NCI-H2107 (cell line): ENCODE measurements at places on chromosomes 4 and X.

DNA sequence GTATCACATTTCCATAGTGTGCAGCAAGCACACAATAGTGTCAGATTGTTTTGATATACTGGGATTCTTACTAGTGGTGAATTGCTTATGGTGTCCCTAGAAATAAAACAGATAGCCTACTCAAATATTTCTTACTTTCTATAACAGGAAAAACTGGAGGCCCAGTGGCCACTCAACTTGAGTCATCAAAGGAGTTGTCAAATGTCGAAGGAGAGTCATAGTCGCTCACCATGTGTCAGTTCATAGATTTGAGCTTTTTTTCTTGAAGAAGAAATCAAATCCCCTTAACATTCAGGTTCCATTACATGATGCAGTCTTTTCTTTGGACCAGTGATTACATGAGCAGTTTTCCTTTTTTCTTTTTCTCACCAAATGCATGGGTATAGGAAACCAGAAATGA is 1271.0 kb downstream of the RAPGEF2 start:
- no peak for DNase-seq

DNA sequence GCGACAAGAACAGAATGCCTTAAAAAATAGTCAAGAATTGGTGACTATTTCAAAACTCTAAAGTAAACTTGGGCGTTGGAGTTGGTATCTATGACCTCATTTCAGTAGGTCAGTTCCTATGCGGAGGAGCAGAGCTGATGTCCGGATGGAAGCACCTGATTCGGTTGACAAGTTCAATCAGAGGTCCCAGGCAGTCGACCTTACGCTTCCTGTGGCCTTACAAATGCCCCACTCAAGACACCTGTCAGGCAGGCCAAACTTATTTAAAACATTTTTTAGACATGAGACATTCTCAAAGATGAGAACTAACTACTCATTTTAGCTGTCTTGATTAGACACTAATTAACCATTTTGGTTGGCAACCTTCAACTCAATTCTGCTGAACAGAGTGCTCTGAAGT is 137.7 kb upstream of the ADAMTS3 start:
- DNase-seq: no peak

DNA sequence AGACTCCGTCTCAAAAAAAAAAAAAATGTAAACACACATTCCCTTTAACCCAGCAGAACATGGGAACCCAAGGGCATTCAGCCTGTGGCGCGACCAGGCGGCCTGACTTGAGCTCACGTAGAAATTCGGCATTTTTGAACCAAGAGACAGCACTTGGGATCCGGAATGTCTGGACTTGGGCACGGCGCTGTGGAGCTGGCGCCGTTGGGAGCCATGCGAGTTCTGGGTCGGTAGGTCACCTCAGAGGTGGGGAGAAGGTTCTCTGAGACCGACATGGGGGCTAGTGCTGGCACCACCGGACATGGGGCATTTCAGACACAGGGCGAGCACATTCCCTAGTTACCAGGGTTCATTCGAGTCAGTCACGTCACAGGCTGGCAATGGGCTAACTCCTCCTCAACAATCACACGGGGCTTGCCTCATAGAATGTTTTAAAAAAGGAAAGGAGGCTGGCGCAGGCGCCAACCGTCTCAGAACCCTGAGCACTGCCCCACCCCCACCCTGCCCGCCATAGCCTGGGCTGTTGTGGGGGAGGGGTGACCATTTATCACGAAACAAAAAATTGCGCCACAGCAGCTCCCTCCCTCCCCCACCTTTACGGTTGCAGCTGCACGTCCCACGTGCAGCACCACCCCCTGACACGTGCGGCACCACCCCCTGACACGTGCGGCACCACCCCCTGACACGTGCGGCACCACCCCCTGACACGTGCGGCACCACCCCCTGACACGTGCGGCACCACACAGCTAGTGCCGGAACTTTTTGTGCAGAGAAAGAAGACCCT is at the start of gene TEX28:
Gene TEX28 (minus strand): TSS at position 334 of the 784 bp plus-strand sequence. CDS start 3,007 bp downstream, outside the sequence.
- DNase-seq: no peak

DNA sequence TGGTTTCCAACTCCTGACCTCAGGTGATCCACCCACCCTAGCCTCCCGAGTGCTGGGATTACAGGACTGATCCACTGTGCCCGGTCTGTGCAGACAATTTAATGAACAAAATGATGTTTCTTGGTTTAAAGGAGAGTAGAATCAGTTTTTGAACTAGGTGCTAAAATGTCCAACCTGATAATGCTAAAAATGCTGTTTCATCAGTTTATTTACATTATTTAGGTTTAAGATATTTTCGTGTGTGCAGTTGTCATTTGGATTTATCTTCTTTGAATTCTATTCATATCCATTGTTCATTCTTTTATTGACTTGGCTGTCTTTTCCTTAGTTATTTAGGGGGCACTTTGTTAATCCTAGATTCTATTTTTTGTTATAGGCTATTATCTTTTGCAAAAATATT is 18.0 kb upstream of the GABRB1 start:
- DNase-seq: no peak

GRCh38 chr4:83692028-83692427 is 156.1 kb downstream of the GPAT3 start:
- no peak for DNase-seq

- DNase-seq: no peak
These were observed 76.1 kb upstream of the LIMCH1 start for GRCh38 chr4:41461780-41462307.

DNA sequence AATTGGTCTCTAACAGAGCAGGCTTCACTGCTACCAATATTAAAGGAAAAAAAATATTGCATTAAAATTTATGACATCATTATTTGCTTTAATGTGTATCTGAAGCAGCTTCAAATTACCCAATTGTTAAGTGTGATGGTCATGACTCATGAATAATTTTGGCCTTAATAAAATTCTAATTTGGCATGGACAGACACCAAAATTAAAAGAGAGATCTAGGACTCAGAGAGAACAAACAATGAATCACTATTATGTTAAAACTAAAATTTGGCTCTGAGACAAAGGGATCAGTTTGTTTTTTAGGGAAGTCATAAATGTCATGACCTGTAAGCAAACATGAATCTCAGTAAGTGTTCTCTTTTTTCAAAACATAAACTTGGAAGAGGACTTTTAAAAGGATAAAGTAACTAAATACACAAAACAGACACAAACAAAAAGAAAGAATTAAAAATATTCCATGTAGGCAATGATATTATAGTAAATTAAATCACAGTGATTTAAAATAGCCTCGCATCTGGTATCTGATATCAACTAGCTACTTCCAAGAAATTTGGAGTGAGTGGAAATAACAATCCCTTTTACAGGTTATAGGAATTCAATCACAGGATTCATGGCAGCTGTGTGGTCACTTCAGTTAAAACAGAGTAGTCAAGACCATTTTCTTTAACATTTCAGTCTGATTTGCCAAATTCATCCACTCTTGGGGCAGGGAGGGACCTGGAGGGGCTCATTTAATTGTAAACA is 11.6 kb downstream of the VEGFC start:
- DNase-seq: no peak

DNA sequence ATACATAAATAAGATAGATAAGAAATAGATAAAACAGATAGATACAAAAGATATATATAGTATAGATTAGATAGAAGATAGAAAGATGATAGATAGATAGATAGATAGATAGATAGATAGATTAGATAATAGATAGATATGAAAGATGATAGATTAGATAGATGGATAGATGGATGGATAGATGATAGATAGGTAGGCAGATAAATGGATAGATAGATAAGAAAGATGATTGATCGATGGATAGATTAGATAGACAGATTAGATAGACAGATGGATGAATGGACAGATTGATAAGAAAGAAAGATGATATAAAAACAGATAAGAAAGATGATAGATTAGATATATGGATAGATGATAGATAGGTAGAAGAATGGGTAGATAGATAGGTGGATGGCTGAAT is 90.3 kb downstream of the SMIM20 start:
- no peak for DNase-seq

DNA sequence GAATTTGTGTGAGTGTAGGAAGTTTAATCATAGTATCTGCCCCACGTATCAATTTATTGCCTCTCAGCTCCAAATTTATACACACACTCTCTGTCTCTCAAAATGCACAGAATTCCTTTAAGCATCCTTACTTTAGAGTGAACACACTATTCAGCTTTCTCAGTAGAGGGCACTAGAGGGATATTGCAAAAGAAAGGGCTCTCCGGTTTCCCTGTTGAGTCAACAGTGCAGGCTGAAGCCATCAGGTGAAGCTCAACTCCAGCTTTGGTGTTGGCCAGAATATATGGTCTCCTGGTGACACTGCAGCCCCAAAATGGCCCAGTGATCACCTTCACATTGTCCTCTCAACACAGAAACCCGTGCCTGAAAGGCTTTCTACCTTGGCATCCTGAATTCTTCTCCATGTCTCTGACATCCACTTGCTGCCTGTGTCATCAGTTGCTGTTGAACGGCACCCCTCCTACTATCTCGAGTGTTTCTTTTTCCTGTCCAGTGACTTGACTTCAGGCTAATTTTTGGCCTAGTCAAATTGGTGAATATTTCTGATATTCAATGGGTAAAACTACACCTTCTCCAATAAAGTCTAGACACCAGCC is 670.5 kb downstream of the GABRG1 start:
- DNase-seq: no peak

GRCh38 chr4:145625677-145626622 is 6.8 kb downstream of the MMAA start:
- DNase-seq: no peak

DNA sequence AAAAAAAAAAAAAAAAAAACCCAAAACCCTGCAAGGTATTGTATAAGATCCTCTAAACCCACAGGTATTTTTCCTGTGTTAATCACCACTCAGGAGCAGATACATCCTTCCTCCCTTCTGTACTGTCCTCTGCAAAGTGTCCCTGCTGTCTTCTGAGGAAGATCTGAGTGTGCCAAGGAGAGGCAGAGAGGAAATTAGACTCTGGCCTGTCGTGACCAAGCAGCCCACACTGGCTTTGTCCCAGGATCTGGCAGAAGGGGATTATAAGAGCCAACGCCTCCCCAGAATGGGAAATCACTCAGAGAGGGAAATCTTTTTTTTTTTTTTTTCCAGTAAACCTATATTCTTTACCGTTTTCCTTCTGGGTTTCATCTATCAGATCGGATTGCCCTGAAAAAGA is 39.6 kb downstream of the PTCHD1 start:
- DNase-seq: no peak

DNA sequence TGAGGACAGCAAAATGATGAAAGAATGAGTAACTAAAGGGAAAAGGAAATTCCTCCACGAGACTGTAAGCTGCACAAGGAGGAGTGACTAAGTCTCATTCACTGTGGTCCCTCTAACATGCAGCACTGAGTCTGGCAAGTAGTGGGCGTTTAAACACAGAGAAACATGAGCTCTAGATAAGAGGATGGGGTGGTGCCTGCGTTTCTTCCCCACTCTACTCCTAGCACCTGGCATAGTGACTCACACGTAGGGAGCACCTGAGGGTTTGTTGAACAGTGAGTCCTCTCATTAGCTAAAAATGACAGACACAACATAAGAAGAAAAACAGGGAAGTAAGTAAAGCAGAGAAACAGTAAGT is 105.8 kb upstream of the CBR4 start:
- DNase-seq: peak; percentile 50

GRCh38 chrX:126820700-126821420 is 1.3 kb downstream of the PRR32 start:
- DNase-seq: no peak

DNA sequence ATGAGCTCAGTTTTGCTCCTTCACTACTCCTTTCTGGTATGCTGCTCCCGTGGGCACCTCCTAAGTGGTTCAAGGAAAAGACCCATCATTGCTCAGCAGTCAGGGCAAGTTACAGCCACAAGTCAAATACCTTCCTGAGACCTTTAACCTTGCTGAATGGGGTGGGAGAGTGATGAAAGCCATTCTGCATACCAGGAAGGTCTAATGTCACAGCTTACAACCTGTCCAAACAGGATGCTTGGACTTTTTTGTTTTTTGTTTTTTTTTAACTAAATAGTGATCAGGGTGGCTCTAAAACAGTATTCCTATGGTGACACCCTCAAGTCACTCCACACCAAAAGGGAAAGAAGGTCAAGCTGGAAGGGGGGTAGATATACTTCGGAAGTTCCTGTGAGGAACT is 93.1 kb downstream of the GPC3 start:
- DNase-seq: no peak

DNA sequence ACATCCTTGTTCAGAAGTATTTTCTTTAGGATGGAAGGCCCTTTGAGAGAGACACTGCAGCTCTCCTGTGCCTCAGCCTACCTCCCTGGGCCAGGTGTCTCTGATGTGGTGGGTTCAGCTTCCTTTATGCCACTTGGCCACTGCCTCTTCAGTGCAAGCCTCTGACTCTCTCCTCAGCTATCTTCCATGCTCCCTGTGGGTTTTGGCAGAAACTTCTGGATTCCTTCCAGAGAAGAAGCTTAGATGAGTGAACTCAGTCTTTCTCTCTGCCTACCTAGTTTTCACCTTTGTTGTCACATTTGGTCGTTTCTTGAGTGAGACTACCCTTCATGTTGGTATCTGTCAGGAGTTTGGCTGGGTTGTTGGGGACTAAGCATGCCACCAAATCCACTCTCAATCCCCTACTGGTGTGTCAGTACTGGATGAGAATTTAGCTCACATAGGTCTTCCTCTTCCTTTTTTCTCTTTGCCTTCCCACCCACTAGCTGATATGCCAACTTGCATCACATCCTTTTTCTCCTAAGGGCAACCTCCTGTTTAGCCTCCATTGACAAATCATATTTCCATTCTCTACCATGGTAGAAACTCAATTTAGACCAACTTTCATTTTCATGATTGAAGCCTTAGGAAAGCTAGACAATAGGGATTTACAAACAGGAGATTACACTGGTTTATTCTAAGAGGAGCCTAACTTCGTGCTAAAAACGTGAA is 32.0 kb downstream of the IL15 start:
- DNase-seq: no peak

DNA sequence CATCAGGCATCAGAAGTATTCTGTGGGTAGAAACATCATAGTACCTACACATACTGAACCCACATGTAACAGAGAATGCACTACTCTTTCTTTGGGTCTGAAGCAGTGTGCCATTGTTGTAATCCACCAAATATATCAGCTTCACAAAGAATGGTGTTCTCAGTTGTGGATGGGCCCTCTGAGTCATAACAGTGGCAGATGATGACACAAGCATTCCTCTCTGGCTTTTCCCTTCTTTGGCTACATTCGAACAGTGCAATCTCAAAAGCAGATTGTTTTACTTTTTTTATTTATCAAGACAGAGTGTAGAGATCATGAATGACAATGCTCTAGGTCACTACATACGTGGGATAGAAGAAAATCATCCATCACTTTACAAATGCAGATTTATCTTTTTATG is 247.2 kb upstream of the EPHA5 start:
- no peak for DNase-seq
